ENCODE measurements at places on chromosomes 2 and 18.
A peak's percentile ranks its signal among the peaks of the same experiment; 100 is the strongest.

DNA sequence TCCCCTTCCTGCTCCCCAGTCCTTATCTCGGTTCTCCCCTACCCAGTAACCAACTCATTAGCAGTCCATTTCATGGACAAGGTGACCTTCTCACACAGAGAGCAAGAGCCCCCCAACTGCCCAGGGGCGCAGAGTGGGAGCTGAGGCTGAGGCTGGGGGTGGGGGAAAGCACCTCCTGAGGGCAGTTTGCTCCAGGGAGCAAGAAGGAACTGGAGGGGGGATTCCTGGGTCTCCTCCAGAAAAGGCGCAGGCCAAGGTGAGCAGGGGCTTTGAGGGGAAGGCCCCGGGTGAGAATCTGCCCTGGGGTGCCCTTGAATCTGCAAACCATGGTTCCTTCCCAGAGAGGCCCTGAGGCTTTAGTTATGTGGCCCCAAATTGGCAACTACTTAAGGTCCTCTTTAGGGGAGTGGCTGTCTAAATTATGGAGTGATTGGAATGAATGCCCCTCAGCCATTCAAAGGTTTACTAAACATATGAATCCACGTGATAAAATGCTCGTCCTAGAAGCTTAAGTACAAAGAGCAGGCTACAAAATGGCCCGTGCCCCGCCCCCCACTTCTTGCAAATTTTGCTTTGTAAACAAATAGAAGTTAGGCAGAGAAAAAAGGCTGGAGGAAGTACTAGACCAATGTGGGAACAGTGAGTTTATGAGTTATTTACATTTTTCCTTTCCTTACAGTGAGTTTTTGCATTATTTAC, 123.5 kb upstream of the HS6ST1 start:
- no peak for DNase-seq

GRCh38 chr2:66489436-66489835, 54.5 kb downstream of the MEIS1 start:
- DNase-seq, result no peak

GRCh38 chr2:43455731-43456642, 139.9 kb downstream of the THADA start:
- no peak for DNase-seq

GRCh38 chr2:76642129-76642528, 880.0 kb downstream of the LRRTM4 start:
- no peak for DNase-seq

DNA sequence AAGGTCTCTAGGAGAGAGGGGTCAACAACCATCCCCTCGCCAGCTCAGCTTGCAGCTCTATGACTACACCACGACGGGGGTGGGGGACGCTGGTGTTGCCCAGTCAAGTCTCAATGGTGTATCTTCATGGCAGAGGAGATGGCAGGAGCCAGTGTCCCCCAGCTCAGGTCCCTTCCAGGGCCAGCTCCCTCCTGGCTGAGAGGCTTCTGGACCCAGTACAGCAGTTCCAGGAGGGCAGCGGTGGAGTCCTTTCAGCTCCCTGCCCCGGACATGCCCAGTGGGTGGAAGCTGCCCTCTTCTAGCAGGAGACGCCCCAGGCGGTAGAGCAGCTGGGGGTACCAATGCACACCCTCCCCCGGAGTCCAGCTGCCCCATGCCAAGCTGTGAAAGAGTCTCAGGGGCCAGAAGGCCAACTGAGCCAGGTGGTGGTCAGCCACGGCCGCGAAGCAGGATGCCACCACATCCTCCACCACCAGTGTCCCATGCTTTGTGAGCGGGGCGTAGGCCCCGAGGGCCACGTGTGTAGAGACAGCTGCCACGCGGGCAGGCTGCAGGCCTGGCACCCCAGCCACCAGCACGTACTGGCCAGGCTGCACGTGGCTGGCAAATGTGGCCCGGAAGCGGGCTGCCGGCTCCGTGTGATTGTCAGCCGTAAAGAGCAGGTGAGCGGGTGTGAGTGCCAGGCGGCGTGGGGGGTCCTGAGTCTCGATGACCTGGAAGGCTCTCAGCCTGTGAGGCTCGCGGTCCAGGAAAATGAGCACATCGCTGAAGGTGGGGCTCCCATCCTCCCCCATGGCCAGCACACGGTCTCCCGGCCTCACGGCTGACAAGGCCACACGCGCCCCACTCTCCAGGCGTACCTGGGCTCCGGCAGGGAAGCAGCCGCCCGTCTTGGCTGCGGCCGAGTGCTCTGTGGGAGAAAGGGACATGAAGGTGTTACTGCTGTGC, 5.5 kb downstream of the IHH start:
- DNase-seq, result no peak

GRCh38 chr2:38262069-38262871, 114.8 kb downstream of the ATL2 start:
- no peak for DNase-seq

DNA sequence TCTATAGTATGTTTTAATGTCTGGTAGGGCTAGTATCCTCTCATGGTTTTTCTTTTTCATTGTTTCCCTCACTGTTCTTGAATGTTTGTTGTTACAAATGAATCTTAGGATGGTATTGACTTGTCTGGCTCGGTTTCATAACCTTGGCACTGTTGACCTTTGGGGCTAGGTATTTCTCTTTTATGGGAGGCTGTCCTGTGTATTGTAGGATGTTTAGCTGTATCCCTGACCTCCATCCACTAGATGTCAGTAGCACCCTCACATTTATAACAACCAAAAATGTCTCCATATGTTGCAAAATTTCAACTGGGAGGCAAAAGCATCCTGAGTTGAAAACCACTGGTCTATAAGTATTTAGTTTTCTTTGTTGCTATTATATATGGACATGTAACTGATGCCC, 7.0 kb upstream of the AOX1 start:
- DNase-seq, result no peak

DNA sequence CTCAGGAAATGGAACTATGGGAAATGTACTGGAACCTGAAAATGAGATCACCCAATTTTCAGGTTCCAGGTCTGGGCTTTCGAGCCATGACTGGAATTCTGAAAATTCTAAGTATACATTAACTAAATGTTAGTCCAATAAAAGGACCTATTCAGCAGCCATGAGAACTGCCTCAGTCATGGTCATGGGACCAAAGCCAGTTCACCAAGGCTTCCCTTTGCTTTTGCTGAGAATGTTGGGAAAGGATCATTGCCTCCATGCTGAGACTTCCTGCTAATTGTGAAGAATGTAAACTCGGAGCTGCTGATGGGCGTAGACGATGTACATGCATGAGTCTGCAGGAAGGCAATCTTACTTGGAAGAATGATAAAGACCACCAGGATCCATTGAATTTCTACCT, 624.4 kb upstream of the SOX11 start:
- DNase-seq, result no peak

- no peak for DNase-seq
Measured at GRCh38 chr2:154688373-154688772, 10.1 kb upstream of the KCNJ3 start.

GRCh38 chr2:112777036-112777435, 7.3 kb downstream of the IL1A start:
- DNase-seq, result no peak

- no peak for DNase-seq
Measured at GRCh38 chr2:47401789-47402554, 984 bp upstream of the MSH2 start.

DNA sequence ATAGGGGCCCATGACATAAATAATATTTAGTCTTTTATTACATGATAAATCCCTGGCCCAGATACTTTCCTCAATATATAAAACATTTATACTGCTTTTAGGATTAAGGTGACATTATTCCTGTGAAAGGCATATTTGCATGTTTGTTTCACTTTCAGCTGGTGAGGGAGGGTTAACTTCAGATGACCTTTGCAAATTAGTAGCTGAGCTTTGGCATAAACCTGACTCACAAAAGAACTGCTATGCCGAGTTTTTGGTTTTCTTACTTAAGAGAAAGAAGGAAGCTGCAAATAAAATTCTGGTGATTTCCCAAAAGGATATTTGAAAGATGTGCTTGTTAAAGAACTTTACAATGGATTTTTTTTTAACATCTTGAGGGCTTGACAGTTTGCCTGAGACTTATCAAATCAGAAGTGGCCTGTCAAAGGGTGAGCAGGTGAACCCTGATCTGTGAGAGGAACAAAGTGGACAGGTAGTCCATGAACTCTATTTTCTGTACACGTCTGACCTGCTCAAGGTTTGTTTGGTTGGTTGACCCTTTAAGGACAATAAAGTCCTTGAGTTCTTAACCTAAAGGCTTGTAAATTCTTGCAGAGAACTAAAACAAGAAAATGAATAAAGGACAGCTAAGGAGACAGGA, 93.5 kb downstream of the FAM124B start:
- no peak for DNase-seq

DNA sequence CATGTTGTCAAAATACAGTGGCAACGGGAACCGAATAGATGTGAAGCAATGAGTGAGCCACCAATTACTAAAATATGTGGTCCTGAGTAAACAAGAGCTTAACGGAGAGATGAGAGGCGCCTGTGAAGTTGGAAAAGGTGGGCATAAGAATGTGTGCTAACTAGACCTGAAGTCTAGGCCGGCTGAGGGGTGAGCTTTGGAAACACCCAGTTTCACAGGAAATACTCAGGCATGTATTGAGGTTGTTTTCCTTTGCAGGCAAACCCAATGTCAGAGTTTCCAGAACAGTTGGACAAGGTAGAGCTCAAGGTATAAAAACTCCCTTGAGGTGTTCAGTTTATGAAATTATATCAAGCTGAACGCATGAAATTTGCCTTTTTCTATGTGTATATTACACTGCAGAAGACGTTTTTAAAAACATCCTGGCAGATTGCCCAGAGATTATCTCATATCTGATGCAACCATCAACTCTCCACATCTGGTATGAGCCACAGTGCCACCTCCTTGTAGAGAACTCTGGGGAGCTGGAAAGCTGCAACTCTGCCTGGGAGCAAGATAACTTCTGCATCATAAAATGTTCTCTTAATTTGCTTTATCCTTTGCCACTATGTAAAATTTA, 3.9 kb upstream of the WDSUB1 start:
- no peak for DNase-seq

DNA sequence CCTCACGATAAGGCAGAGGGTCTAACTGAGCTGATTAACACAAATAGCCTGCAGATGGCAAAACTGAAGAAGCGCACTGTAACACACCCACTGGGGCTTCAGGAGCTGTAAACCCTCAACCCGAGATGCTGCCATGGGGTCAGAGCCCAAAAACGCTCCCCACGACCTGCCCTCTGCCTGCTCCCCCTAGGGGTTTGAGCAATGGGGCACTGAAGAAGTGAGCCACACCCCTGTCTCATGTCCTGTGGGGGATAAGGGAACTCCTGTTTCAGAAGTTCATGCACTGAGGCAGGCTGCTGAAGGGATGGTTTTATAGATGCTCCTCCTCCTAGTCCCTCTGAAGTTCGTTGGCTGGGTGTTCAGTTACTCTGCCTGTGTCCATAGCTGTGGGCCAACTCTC, 105.9 kb upstream of the CELF4 start:
- no peak for DNase-seq

DNA sequence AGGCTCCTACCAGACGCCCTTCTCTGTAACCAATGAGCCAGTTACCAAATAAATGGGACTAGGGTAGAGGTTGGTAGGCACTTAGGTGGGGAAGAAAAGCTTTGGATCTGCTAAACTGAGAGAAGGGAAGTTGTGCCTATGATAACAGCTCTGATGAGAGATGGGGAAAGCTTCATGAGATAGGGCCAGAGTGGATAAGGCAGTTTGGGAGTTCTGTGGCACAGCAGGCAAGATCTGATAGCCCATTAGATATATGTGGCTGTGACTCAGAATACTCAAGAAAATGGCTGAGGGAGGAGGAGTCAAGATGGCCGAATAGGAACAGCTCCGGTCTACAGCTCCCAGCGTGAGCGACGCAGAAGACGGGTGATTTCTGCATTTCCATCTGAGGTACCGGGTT, 99.8 kb downstream of the PDE11A start:
- DNase-seq, result no peak

- no peak for DNase-seq
Measured at GRCh38 chr2:192307530-192307929, 112.8 kb upstream of the TMEFF2 start.

GRCh38 chr18:54232485-54233227, 8.2 kb upstream of the MBD2 start:
- no peak for DNase-seq

- no peak for DNase-seq
Measured at GRCh38 chr2:8333177-8333831, 348.6 kb upstream of the ID2 start.

DNA sequence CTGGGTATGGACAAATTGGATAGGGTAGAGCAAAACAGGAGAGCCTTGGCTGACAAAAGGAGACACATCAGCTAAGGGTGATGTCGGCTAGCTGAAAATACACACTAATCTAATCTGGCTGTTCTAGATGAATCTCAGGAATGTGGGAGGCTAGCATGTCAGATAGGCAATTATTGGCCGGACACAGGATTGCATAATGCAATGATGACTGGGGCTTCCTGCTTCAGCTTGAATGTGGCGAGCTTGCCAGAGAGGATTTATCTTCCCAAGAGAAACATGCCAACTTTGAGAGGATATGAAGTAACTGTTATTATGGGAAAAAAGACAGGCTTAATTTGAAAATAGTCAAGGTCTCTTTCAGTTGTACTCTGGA, 102.4 kb downstream of the TRIB2 start:
- no peak for DNase-seq

DNA sequence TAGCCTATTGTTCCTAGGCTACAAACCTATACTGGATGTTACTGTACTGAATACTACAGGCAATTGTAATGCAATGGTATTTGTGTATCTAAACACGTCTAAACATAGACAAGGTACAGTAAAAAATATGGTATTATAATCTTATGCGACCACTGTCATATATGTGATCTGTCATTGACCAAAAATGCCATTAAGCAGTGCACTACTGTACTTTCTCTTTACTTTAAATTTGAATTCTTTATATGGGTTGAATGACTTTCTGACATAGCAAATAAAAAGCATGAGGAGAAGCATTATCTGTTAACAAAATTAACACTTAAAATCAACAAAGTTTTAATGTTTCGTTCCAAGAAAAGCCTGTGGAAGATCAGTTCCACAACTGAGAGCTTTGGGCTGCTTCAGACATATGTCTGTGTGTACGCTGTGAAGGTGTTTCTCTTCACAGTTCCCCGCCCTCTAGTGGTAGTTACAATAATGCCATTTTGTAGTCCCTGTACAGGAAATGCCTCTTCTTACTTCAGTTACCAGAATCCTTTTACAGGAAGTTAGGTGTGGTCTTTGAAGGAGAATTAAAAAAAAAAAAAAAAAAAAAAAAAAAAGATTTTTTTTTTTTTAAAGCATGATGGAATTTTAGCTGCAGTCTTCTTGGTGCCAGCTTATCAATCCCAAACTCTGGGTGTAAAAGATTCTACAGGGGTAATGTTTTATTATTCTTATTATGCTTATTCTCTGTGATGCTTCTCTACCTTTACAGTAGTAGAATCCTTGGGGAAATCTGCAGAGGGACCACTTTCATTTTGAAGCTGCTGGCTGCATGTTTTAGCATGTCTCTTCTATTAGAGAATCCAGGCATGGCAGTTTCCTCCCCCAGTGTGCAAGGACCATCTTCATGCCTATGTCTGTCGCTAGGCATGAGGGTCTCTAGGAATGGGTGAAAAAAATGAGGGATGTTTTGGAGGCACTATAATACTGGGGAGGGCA, 54.5 kb downstream of the SCN2A start:
- DNase-seq, result peak; percentile 55
